ENCODE measurements at places on chromosomes 7 and 10.

DNA sequence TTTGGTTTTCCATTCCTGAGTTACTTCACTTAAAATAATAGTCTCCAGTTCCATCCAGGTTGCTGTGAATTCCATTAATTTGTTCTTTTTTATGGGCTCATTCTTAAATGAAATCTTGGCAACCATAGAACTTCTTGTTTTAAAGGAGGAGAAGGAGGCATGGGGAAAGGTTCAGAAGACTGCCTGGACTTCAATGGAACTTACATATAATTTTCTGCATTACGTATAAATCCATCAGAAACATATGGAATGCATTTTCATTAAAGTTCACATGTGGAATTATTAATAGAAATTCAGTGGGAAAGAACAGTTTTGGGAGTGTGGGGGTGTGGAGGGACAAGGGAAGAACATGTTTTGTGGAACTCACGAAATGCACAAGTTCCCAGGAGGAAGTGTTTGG, 176.6 kb upstream of the PRKCQ start:
- DNase-seq: no peak

DNA sequence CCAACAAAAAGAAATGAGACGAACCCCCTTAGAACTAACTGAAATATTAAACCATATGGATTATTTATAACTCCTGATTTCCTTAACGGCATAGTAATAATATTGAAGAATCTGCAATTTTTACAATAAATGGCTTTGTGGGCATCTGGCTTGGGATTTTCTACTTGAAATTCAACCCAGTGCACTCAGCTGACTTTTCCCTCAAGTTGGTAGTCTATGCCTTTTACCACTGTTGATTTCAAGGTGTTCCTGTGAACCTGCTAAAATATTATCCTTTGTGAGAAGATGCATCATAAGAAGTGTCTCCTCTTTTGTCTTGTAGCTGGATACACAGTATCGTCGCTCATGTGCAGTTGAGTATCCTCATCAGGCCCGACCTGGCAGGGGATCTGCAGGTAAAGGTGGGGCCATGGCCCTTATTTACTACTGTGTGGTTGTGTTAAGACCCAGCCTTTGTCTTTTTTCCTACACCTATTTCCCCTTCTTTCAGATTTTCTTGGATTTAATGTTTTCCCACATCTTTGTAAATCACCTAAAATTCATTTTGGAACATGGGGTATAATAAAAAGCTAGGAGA, 8.0 kb downstream of the DNAJC9 start:
- no peak for DNase-seq

GRCh38 chr10:48802611-48803071, 118.0 kb downstream of the WDFY4 start:
- no peak for DNase-seq

DNA sequence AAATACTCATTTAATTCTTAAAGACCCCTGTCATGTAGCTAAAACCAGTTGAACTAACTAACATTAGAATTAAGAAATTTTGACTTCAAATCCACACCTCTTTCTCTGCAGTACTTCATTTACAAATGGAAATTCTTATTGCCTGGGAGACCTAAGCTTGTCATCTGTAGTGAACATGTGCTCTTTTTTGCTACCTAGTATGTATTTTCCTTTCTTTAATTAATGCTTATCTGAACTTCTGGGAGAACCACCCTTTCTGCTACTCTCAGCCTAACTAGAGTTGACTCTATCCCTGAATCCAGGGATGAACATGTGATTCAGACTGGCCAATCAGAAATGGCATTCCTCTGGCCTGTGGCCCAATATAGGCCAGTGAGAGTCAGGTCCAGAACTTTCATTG, 75.9 kb upstream of the A1CF start:
- DNase-seq: no peak
